ENCODE measurements at places on chromosomes 4 and X.

GRCh38 chr4:53556651-53557050 is 34.6 kb downstream of the LNX1 start:
- DNase-seq: no peak

- DNase-seq: no peak
These were observed 306.3 kb upstream of the PPARGC1A start for GRCh38 chr4:24195991-24196736.

DNA sequence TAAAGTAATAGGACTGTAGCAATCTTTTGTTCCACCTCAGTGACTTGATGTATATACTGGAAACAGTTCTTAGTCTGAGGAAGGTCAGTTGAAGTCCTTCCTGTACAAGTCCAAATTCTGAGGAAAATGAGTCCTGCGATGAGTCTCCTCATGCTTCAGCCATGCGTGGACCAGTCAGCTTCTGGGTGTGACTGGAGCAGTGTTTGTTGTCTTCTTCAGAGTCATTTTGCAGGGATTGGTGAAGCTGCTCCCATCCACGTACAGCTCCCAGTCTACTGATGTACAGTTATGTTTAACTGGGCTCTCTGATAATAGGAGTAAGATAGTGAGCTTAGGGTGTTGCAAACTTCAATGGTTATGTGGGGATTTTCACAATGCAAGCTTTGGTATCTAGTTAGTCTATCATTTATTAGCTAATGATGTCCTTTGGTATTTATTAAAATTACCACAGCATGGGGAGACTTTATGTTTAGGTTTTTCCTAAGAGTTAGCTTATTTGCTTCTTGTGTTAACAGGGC is 3.4 kb downstream of the UGT2B17 start:
- no peak for DNase-seq

GRCh38 chr4:41532336-41532735 is 5.6 kb upstream of the LIMCH1 start:
- DNase-seq: no peak

- DNase-seq: no peak
These were observed 16.0 kb downstream of the MCF2 start for GRCh38 chrX:139691843-139692505.

DNA sequence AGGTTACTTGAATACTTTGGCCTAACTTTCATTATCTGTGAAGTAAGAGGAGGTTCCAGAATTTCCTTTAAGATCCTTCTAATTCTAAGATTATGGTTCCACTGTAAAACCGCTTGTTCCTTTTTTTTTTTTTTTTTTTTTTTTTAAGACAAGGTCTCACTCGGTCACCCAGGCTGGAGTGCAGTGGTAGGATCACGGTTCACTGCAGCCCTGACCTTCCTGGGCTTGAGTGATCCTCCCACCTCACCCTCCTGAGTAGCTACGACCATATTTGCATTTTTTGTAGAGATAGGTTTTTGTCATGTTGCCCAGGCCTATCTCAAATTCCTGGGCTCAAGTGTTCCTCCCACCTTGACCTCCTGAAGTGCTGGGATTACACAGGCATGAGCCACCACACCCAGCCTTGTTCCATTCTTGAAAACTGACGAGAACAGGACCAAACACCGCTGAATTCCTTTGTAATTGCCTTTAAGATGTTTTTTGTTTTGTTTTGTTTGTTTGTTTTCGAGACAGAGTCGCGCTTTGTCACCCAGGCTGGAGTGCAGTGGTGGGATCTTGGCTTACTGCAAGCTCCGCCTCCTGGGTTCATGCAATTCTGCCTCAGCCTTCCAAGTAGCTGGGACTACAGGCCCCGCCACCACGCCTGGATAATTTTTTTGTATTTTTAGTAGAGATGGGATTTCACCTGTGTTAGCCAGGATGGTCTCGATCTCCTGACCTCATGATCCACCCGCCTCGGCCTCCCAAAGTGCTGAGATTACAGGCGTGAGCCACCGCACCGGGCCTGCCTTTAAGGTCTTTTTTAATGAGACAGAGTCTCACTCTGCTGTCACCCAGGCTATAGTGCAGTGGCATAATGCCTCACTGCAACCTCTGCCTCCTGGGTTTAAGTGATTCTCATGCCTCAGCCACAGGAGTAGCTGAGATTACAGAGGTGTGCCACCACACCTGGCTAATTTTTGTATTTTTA is 6.8 kb downstream of the PDS5A start:
- DNase-seq: no peak

GRCh38 chr4:85761803-85762528 is 287.0 kb downstream of the ARHGAP24 start:
- no peak for DNase-seq

- no peak for DNase-seq
These were observed 33.8 kb downstream of the FGFRL1 start for GRCh38 chr4:1045193-1045594.

GRCh38 chr4:48578132-48578968 is 88.3 kb downstream of the ZAR1 start:
- peak; percentile 14 for DNase-seq

- DNase-seq: no peak
These were observed 176.9 kb downstream of the SLIT2 start for GRCh38 chr4:20428436-20429160.

DNA sequence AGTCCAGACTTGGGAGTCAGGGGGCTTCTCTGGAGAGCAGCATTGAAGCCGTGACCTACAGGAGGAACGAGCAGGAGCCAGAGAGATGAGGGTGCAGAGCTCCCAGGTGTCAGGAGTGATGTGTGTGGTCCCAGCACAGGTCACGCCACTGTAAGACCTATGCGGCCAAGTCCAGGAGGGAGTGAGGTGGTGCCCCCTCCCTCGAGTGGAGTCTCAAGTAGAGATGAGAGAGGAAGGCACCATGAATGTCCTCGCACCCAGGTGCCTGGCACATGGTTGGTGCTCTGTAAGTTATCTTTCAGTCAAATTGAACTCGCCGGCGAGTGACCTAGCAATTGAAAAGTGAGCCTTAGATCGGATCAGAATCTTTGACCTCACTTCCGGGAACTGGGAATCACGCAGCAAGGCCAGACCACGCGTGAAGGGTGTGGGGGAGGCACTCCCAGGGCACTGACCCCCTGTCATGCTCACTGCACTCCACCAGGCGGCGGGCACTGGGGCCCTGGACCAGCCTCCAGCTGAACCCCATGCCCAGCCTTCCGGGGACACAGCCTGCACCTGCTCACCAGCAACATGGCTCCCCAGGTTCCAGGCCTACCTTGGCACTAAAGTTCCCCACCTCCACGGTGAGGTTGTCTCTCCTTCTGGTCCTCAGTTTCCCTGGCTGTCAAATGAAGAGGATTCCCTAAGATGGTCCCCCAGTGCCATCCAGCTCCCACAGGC is 127.4 kb downstream of the HMX1 start:
- no peak for DNase-seq

- no peak for DNase-seq
These were observed 71.0 kb downstream of the RELL1 start for GRCh38 chr4:37615059-37615719.

DNA sequence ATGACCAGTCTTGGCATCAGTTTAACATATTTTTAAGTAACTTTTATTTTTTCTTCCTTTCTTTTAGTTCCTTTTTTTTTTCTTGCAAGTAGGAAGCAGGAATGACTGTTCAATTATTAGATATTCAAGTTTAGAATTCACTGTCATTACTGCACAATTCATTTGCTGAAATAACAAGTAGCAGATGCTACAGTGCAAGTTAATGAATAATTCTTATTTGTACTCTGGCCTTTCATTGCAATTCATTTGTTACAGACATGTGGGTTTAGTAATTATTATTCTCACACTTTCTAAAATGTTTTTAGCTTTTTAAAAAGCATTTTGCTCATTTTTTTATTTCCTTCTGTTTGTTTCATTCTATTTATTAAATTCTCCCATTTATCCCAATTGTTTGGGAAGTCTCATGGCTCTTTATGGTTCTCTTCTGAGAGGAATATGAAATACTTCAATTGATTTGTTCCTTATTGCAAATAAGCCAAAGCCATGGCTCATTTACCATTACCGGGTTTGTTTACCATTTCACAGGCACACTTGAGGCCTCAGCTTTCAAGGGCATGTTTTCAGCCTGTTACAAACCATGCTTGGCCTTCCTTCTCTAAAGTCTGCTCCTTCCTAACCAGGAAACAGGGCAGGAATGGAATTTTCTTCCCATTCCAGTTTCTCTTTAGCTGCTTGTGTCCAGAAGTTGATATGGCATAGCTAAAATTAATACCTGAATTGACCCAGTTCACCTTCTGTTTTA is 4.6 kb upstream of the DCAF4L1 start:
- DNase-seq: no peak

GRCh38 chr4:132839070-132839469 is 310.0 kb upstream of the PCDH10 start:
- no peak for DNase-seq

DNA sequence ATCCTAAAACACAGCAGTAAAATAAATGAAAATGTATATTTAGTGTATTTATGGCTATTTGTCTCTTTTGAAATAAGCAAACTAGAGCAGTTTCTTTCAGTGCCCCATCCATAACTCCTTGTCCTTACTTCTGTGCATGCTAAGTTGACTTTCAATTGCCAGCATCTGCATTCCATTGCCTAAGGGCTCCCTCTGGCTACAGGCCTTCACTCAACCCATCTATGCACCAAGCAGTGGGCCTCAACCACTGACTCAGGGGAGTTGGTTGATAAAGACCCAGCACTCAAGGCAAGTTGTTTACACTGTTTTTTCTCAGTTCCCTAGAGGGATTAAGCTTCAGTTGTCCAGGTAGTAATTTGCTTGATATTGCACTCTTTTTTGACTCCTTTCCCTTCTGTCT is 265.7 kb downstream of the IQCM start:
- no peak for DNase-seq

DNA sequence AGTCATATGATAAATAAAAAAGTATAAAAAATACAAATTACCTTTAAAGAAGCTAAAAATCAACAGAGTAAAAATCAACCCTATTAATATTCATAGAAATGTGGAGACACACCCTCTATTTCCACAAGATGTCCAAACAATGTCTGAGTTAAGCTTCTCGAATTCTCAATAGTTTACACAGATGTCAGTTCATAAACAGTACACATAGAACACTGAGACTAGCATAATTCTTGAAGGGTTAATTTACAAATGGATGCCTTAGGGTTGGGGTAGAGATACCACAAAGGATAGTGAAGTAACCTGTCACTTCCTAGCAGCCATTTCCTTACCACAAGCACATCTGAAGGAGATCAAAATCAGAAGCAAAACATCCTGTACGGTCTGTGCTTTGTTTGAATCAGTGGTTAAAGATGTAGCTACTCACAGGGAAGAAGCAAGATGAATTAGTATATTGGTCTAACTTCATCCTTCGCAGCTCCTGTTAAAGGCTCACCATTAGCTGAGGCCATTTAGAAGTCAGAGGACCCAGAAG is 2393.9 kb downstream of the ARAP2 start:
- no peak for DNase-seq

GRCh38 chr4:70903291-70903603 is 1.1 kb downstream of the MOB1B start:
- DNase-seq: no peak

DNA sequence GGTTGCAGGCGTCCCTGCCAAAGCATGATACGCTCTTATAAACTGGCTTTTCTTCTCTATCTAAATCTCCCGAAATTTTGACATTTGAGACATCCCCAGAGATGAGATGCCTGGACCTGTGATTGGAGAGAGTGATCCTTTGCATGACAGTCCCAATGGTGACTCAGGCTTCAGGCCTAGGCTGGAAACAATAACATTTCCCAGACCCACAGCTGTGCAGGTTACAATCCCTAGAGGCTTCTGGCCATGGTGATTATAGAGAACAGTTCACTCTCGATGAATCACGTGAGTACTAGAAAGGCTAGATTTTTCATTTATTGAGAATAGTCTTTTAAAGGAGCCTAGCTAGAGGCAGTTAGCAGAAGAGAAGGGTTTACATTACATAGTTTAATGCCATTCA is 75.9 kb downstream of the SPATA18 start:
- no peak for DNase-seq

DNA sequence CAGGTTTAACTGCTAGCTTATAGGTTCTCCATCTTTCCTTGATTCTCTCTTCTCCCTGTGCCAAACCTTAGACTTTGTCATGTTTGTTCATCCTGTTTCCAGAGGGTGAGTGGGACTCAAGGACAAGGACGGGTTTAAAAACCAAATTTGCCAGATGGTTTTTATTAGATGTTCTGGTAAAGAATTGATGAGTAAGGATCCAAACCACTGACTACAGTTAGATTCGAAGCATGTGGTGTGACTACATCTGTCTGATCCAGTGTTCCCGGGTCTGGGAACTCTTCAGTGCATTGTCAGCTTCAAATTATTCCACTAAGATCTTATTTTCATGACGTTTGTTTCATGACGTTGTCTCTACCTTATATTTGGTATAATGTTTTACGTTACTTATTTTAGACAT is 37.5 kb downstream of the MTMR1 start:
- DNase-seq: no peak

DNA sequence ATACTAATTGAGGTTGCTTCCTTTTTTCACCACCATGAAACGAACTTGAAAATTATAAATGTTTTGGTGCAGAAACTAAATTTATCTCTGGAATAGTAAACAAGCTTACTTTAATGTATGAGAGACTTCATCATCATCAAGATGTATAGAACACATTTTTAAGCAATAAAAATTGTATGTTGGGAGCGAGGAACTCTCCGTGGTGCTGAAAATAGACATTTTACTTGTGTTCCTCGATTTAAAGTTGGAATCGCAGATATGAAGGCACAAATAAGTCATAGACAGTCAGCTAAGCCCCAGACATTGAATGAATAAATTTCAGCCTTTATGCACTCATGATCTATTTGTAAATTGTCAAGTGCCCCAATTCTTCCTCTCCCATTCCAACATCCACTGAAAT is 310.7 kb downstream of the STK32B start:
- no peak for DNase-seq

GRCh38 chrX:118961866-118962560 is 12.4 kb upstream of the LONRF3 start:
- DNase-seq: no peak

GRCh38 chr4:40840985-40841571 is 91.3 kb downstream of the NSUN7 start:
- peak; percentile 42 for DNase-seq
